Vagina (tissue), 2 donors: ENCODE measurements at places on chromosomes 4 and X.
A peak's percentile ranks its signal among the peaks of the same experiment; 100 is the strongest.

- DNase-seq: no peak
Observed at GRCh38 chrX:117510453-117510852, 606.2 kb downstream of the KLHL13 start.

- no peak for DNase-seq
Observed at GRCh38 chr4:165384186-165384585, 5.4 kb downstream of the CPE start.

GRCh38 chr4:100826808-100827548, 309.2 kb upstream of the EMCN start:
- no peak for DNase-seq

- DNase-seq: no peak
Observed at GRCh38 chrX:68795741-68796140, 33.1 kb upstream of the EFNB1 start.

- no peak for DNase-seq
Observed at GRCh38 chrX:21741869-21742701, 15.8 kb downstream of the SMPX start.

DNA sequence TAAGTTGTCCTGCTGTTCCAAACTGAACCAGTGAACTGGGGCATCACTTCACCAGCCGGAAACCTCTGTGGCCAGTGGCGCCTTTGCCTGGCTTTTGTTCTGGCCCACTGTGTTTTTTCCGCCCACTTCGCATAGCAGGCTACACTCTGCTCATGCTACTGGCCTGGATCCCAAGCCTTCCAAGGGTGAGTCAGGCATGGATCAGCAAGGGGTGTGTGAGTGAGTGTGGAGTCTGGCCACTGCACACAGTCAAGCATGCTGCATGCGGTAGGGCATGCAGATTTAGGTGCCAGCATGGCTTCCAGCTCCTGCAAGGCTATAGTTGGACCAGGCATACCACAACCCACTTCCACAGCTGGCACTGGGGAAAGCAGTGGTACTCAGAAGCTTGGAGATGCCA, 1967.9 kb downstream of the C4orf33 start:
- no peak for DNase-seq

DNA sequence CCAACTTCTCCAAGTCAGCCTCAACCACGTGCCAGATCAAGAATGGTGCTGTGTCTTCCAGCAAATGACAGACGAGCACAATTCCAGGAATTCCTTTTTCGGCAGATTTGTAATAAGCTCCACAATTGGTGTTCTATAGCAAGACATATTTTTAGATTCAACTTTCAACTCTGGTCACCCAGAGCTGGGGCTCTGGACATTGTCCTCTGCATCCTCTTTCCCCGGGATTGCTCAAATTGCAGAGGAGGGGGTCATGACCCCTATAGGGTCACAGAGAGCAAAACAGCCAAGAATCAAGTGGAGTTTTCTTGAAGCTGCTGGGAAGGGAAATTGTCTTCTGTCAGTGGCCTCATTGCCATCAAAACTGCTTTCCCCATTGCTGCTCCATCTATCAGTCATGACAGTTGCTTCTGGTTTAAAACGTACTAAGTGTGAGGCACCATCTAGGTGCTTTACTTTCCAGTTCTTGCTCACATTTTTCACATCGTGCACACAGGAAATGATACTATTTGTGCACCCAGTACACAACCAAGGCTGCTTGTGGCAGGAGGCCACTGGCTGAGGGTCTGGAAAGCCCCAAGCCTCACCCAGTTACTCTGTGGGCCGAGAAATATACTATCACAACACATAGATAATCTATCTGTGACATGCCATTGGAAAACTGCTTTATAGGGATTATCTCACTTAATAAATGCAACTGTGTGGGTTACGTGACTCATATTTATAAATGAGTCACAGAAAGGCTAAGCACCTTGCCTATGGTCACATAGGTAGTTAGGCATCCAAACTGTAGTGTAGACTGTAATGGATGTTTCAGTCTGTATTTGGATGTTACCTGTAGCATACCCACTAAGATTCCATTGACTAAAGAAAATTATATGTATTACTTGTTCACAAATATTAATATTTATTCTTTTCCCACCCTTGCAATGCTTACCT, 91.7 kb upstream of the PHOX2B start:
- DNase-seq: no peak

DNA sequence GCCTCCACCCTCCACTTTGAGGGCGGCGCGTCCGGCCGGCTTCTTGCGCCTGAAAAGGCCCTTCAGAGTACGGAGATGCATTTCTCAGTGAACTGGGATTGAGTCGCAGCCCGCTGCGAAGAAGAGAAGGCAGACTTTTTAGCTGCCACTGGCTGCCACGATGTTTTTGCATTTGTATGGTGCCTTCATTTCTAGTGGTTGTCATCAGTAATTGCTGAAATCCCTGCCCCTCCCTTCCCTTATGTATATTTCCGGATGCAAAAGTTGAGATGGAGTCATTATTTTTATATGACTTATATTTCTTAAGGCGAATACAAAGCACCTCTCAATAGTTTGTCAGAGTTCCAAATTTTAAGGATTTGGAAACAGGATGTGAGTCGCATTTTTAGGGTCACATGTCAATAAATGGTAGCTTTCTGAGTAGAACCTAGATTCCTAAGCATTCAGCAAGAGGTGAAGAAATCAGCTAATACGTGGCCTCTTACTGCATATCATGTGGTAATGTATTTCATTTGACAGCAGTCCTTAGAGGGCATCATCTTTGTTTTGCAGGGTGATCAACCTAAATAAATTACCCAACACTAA, 658 bp downstream of the ATP6AP2 start:
- DNase-seq: no peak

DNA sequence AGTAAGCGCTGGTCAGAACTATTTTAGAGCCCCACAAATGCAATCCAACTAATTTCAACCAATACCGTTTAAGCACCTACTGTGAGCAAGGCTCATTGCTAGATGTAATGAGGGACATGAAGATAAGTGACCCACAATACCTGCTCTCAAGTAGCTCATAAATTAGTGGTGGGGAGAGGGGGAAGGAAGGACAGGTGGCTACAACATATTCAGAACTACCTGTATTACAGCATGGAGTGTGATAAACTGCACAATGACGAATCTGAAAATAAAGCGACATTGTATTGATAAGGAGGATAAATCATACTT, 311.6 kb upstream of the DIAPH2 start:
- no peak for DNase-seq

DNA sequence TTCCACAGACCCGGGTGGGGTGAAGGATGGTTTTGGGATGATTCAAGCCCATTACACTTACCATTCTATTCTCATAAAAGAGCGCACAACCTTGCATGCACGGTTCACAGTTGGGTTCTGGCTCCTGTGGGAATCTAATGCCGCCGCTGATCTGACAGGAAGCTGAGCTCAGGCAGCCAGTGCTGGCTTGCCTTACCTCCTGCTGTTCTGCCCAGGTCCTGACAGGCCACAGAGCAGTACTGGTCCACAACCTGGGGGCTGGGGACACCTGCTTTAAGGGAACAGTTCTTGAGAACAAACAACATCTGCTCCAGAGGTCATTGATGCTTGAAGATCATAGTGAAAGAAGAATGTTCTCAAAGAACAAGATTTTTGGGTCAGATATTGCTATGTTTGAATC, 8.0 kb upstream of the HS3ST1 start:
- no peak for DNase-seq

DNA sequence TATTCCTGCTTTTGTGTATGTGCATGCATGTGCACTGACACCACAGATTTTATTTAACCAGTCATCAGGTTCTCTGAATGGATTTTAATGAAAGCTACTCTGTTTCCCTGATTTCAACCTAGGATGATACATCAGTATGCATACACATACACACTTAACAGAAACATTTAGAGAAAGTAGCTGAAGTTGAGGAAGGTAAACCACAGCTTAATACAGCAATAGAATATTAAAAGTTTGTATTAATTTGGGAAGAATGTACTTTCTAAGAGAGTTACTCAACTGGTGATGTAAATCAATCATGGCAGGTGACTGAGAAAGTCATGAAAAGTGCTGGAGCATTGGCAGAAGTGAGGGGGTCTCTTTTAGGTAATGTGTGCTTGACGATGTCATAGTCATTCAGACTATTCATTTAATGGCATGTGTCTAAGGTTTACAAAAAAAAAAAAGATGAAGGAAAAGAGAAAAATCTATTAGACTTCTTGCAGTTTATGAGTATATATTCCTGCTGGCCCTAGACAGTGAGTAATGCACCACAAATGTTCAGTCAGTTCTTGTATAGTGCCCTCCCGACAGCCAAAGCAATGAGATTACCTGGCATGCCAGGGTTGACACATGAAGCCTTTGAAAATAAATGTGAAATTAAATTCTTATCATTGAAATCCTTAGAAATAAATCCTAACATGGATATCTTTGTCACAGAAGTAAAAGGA, 187.6 kb downstream of the RAPGEF2 start:
- DNase-seq: no peak

- no peak for DNase-seq
Observed at GRCh38 chr4:81965454-81965853, 408.3 kb downstream of the HNRNPD start.

DNA sequence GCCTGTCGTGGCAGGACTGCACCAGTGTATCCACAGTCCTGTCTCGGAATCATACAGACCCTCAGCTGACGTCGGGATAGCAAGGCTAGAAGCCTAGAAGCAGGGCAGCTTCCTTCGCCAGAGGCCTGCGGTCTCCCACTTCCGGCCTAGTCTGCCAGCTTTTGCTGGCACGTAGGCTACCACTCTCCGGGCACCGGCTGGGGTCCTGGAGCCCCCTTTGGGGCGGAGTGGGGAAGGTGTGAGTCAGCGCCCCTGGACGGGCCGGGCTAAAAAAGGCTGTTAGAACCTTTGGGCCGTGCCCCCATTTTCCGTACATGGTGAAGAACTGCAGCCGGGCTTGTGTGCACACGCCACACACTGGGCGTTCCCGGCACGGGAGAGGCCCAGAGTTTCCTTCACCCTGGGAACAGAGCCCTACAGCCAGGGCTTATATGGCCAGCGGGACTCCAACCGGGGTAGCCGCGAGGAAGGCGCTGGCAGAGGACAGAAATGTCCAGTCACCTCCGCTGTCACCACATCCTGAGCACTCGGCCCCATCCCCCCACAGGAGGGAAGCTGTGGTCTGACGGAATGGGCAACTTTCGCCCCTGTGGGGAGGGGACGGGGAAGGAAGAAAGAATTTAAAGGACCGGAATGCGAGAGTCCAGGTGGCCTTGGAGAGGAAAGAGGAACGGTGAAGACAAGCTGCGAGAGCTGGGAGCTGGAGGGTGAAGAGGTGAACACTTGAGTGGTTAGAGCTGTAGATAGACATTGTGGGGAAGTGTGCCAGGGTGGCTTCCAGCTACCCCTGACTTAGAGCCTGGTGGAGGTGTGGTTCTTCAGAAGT, 4.6 kb downstream of the MAGIX start:
- DNase-seq: no peak

- no peak for DNase-seq
Observed at GRCh38 chrX:153945956-153946943, 1.8 kb upstream of the RENBP start.

- no peak for DNase-seq
Observed at GRCh38 chr4:160202802-160203201, 1099.9 kb downstream of the RAPGEF2 start.

- peak; percentile 79 for DNase-seq
Observed at GRCh38 chrX:150361070-150361776, 1.9 kb upstream of the MAMLD1 start.

GRCh38 chr4:19879330-19879729, 372.4 kb upstream of the SLIT2 start:
- no peak for DNase-seq

DNA sequence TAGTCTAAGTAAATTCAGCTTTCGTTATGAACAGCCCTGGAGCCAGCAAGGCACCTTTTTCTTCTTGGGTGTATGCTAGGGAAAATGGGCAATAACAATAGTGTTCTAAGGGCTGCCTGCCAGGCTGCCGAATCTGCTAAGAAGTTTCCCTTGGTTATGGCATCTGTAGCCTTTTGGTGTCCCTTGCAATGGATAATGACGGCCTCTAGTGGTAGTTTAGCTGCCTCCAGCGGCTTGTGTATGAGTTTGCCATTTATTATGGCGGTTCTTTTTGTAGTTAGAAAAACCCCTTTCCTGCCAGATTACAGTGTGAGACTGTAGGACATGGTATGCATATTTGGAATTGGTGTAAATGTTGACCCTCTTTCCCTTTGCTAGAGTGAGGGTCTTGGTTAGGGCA, 78.9 kb upstream of the SPIN4 start:
- DNase-seq: no peak

GRCh38 chrX:37912304-37912703, 64.9 kb upstream of the DYNLT3 start:
- DNase-seq: no peak

GRCh38 chr4:79315891-79316290, 10.0 kb downstream of the NAA11 start:
- DNase-seq: no peak

DNA sequence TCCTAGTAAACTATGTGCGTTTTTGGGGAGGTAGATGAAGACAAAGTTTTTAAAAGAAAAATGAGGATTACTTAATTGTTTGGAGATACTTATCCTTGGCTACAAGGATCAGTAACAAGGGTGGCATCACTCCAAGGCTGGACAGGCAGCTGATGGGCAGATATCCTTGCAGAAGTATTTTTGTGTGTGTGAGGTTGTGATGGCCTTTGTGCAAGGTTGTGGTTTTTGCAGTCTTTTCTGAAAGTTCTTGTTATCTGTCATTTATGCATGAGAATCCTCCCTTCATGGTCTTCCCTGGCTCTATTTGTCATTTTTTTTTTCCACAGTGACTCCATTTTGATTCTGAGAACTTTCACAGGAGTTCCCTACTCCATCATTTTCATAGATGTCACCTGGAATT, 96.0 kb upstream of the C1GALT1C1 start:
- DNase-seq: no peak

- DNase-seq: no peak
Observed at GRCh38 chr4:185151296-185151695, 8.2 kb downstream of the SLC25A4 start.

GRCh38 chrX:105328773-105329172, 108.3 kb upstream of the TEX13A start:
- DNase-seq: no peak

DNA sequence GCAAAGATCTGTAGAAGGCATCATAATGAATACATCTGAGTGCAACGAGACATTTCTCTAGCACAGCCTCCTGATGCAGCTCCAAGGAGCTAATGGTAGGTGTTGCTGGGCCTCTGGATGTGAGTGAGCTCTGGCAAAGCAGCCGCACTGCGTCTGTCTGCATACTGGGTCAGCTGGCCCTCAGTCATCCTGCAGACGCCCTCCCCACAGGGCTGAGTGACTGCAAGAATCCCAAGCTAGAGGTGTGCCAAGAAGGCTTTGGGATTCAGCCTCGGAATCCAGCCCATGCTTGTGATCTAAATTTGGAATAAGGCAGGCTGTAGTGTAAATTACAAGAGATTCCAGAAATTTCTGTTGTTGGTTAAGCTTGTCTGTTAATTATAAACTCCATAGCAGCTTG, 18.5 kb downstream of the HERC3 start:
- no peak for DNase-seq

- DNase-seq: no peak
Observed at GRCh38 chrX:150581093-150581775, 12.8 kb downstream of the MTM1 start.

GRCh38 chrX:40150503-40150902, 52.7 kb upstream of the BCOR start:
- no peak for DNase-seq
